Germinal center (tissue), 1 donor: ENCODE measurements at places on chromosomes 2 and 18.

- DNase-seq, result no peak
Observed at GRCh38 chr2:46535360-46535759, 56.0 kb downstream of the TMEM247 start.

DNA sequence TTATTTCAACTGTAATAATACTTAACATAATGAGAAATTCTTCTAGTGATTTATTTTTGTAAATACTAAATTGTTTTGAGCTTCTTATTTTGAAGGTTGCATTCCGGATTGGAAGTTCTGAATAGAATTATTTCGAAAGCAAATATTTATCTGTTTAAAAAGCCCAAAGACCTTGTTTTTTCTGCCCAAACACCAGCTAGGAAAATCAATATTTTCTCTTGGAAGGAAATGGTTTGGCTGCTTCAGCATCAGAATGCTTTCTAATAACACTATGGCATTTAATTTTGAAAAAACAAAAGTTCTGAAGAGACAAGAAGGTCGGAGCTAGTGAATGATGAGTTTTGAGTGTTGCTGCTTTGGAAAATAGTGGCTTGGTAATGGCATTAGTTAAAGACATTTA lies 303.9 kb upstream of the KCNJ3 start:
- no peak for DNase-seq

DNA sequence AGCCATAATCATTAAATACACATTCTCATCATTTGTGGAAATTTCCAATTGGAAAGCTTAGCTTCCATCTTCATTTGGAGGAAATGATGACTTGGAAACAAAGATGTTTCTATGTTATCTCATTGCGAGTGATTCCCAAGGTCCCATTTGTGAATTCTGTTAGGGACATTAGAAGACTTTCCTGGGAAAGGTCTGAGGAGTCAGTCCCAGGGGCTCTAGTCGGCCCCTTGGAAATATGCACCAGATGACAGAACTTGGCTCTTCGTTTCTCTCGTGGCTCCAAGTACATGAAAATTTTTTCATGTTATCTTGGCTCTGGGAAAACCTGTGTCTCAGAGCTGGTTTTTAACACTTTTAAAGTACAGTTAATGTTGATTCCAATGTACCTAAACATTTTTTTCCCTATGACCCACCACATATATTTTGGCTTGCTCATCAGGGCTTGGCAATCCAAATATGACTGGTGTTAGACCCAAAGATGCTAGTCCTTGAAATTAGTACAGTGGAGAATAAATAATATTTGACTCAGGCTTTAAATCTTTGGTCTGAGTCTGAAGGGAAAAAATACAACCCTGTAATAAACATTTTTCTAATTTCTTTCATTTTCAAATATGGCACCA lies 15.4 kb upstream of the CAVIN2 start:
- DNase-seq, result no peak

DNA sequence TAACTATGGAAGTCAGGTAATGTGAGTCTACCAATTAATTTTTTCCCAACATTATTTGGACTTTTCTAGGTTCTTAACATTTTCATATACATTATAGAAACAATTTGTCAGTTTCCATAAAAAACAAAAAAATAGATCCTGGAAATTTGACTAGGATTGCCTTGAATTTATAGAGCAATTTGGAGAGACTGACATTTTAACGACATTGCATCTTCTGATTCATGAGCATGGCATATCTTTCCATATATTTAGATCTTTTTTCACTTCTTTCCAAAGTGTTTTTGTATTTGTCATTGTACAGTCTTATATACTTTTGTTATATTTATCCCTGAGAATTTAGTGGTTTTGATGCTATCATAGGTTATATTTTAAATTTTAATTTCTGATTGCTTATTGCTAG lies 42.0 kb downstream of the ANKRD12 start:
- DNase-seq, result no peak

GRCh38 chr2:211494085-211494484 lies 937.7 kb downstream of the CPS1 start:
- no peak for DNase-seq

DNA sequence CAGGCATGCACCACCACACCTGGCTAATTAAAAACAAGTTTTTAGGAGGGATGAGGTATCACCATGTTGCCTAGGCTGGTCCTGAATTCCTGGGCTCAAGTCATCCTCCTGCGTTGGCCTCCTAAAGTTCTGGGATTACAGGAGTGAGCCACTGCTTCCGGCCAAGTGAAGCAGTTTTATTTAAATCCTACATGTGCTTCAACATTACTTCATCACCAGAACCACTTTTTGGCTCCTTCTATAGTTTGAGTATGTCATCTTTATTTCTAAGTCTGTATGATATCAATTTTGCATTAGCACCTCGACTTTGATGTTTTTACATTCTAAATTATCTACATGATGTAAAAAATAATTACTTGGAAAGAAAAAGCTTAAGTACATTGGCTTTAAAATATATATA lies 144.3 kb downstream of the FMNL2 start:
- DNase-seq, result no peak

- DNase-seq, result no peak
Observed at GRCh38 chr2:15907461-15908324, 32.7 kb upstream of the MYCN start.

- DNase-seq, result no peak
Observed at GRCh38 chr2:206619011-206619410, 23.3 kb upstream of the FAM237A start.

DNA sequence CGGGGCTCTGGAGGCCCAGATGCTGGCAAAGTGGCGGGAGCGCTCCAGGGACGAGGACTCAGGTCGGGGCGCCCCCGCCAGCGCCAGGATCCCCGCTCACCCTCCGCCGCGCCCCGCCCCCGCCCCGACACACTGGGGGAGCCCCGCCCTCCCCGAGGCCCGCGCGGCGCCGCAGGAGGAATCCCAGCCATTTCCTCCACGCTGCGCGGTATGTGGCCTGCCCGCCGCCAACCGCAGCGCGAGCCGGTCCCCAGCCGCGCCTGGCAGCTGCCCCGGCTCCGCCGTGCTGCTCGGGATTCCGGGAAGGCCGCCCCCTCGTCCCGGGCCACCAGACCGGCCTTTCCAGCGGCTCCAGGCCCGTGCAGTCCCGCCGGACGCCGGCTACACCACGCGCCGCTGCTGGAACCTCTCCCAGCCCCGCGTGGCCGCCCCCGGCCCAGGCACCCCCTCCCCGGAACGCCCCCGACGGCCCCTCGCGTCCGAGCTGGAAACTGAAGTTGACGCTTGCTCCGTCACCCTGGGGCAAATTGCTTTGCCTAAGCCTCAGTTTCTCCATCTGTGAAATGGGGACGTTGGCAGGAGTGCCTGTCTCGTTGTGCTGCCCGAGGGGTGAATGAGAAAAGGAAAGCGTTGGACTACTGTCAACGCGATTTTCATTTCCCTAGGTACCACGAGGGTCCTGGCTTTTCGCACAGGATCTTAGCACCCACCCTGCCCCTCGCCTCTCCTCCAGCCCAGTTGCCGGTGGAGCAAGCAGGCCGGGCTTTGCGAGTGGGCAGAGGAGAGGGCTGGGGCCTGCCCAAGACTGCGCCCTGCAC lies 53.6 kb downstream of the PKDCC start:
- DNase-seq, result peak; percentile 49

DNA sequence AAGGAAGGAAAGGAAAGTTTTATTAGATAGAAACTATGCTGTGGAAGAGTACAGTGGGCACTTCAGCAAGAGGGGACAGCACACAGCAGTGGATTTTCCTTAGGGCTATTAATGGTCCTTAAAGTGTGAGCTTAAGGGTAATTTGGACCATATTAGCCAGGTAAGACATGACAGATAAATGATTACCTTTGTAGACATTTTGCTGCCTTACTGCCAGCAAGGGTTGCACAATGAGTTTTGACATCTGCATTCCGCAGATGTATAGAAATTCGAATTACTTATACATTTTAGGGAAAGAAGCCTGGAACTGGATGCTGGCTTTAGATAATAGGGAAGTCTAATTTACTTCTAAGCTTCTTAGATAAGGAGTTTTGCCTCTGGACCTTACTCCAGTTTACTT lies 14.0 kb upstream of the UBE2F start:
- no peak for DNase-seq

GRCh38 chr18:6741786-6742185 lies 12.3 kb downstream of the ARHGAP28 start:
- no peak for DNase-seq

DNA sequence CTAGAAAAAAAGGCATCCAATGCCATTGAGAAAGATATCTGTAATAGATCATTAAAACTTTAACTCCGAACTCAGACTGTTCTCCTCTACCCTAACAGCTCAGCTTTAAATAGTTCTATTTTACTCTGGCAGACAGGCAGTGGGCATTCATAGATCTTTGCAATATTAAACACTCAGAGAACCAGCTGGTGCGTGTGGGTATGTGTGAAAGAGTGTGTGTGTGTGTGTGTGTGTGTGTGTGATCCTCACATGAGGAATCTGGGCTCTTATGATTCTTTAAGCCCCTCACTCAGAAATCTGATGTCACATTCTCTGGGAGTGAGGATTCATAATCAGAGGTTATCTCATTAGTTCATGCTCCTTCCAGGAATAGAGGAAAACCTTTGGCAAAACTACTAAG lies 144.3 kb downstream of the KCNH7 start:
- no peak for DNase-seq

DNA sequence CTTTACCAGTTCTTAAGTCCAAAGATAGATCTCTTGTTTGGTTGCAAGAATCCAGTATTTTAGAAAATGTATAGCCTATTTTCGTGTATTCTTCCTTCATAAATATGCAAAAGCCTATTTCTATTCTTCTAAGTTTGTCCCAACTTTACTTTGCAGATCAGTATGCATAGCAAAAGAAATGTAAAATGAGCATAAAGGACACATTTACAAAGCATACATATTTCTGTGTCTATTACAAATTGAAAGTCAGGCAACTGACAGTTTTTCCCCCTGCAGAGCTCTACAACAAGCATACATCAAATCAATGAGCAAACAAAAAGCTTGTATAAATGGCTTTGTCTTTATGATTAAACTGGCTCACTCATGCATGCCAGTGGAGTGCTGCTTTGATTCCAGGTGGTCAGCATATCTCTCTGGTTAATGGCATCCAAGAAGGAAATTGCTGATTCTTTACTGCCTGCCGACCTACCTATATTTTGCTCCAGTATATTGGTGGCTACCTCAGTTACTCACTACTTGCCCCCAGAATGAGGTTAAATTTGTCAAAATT lies 10.0 kb upstream of the VPS54 start:
- DNase-seq, result no peak

GRCh38 chr18:27181726-27182125 lies 3.4 kb downstream of the CHST9 start:
- DNase-seq, result no peak

DNA sequence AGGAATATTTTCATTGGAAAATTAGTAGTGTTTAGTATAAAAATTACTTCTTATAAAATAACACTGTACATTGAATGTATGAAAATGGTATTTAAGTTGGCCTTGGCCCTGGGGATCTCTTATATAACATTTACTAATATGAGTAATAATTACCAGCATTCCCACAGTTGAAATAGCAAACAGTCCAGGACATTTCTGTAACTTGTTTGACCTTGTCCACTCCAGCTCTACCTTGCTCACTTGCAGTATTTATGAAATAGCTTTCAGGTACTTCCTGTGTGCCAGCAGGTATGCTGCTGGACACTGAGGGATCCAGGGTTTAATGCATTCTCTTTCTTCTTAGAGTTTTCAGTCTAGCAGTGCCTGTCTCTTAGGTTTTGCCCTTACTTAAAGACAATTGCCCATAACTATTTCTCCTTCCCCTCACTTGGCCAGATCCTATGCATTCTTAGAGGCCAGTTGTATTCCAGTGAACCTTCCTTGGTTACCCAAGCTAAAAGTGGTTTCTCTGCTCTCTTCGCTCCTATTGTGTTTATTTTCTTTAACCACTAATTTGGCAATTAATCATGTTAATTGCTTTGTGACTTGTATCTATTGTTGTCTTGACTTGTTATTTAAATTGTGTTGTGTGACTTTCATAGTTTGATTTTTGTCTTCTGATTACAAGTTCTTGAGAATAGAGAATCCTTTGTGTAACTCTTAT lies 25.9 kb downstream of the BABAM2 start:
- no peak for DNase-seq

- DNase-seq, result no peak
Observed at GRCh38 chr2:193276069-193276468, 1081.3 kb upstream of the TMEFF2 start.

- DNase-seq, result no peak
Observed at GRCh38 chr2:9565436-9566153, 10.0 kb upstream of the ADAM17 start.

DNA sequence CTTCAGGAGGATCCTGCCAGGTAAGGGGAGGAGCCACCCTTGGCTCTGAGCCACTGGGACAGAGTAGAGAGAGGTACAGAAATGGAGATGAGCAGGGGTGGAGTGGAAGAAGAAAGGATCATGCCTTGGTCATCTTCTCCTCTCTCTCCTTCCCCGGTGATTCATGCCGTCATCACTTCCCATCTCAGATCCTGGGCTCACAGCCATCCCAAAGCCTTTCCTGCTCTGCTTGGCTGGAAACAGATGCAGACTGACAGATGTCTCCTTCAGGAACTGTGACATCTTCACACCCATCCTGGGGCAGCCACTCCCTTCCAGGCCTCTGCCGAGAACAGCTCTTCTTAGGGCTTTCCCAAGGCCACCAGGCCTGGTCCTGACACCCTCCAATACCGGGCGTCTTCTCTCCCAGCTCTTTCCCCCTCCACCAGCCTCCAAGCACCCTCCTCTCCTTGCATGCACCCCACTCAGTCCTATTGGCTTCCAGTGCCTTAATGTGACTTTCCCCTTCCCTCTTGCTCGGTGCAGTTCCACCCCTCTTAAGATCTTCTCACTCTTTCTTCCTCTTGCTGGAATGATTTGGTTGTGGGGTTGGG lies 58.3 kb upstream of the TNP1 start:
- no peak for DNase-seq

- DNase-seq, result no peak
Observed at GRCh38 chr2:101047075-101047766, 45.1 kb downstream of the RPL31 start.

- no peak for DNase-seq
Observed at GRCh38 chr2:213175673-213176247, 24.3 kb upstream of the IKZF2 start.
